ENCODE measurements at places on chromosomes 4 and X. TPM values are rescaled to one million over a fixed set of nuclear protein-coding genes. Genes with fewer than 3 reads are reported as not detected.

The GAGE2A gene
- not detected for total RNA-seq

The SSX5 gene
- not detected for total RNA-seq

The NRK gene
- 21.9 TPM for total RNA-seq

The FGF5 gene
- total RNA-seq = 0.12 TPM

The MAOB gene
- total RNA-seq = 0.47 TPM

The SMIM10 gene
- total RNA-seq = 7.9 TPM

The MAGEA1 gene
- not detected for total RNA-seq

The AMTN gene
- total RNA-seq = not detected

The REELD1 gene
- total RNA-seq = not detected

The PPP1R2C gene
- not detected for total RNA-seq

The CITED1 gene
- not detected for total RNA-seq

The DCAF12L2 gene
- not detected for total RNA-seq

The UGT2B7 gene
- not detected for total RNA-seq

The PABPC5 gene
- total RNA-seq = 1.8 TPM

The AREG gene
- total RNA-seq = 0.51 TPM

The NSG1 gene
- total RNA-seq = 33.4 TPM

The MYOZ2 gene
- total RNA-seq = 8.8 TPM

The FAM13A gene
- total RNA-seq = 10.5 TPM

The TMEM31 gene
- total RNA-seq = not detected

The ADH7 gene
- not detected for total RNA-seq

The NIPAL1 gene
- under 0.01 TPM for total RNA-seq

The SERTM2 gene
- not detected for total RNA-seq

The FAM9B gene
- not detected for total RNA-seq

The IL21 gene
- total RNA-seq = not detected

The MND1 gene
- total RNA-seq = 1.9 TPM

The BMPR1B gene
- 1.8 TPM for total RNA-seq

The CCNB3 gene
- total RNA-seq = under 0.01 TPM

The TMSB15A gene
- 1.8 TPM for total RNA-seq

The CXorf49 gene
- not detected for total RNA-seq

The SPANXB1 gene
- not detected for total RNA-seq

The GUCY1A1 gene
- 0.12 TPM for total RNA-seq

The SCLT1 gene
- 4.9 TPM for total RNA-seq

The GCNA gene
- 4.3 TPM for total RNA-seq
